Sigmoid colon (tissue), 7 donors: ENCODE measurements at places on chromosomes 16 and 17. TPM values are rescaled to one million over a fixed set of nuclear protein-coding genes. Genes with fewer than 3 reads are reported as not detected.
A peak's percentile ranks its signal among the peaks of the same experiment; 100 is the strongest.

DNA sequence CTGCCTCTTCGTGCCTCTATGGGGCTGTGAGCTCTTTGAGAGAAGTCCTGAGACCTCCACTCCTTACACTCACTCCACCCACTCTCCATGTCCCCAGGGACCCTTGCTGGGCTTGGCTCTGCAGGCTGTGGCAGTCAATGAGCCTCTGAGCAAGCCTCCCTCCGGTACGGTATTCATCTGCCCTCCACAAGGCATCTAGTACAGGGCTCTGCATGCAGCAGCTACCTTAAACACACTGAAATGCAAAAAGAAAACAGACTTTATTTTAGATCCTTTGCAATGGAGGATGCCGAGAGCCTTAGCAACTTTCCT, 38.9 kb upstream of the SMPD3 start:
- DNase-seq, result no peak

The NF1 gene
- total RNA-seq, result 40.7 TPM

- peak; percentile 66 for DNase-seq
These were observed 4.4 kb downstream of the KDM6B start for GRCh38 chr17:7838090-7839075.

The ADGRG1 gene
- total RNA-seq, result 5.8 TPM

The PRDM7 gene
- not detected for total RNA-seq

GRCh38 chr16:30051518-30051917, 14.0 kb upstream of the ALDOA start:
- no peak for DNase-seq

The SLFN14 gene
- not detected for total RNA-seq

DNA sequence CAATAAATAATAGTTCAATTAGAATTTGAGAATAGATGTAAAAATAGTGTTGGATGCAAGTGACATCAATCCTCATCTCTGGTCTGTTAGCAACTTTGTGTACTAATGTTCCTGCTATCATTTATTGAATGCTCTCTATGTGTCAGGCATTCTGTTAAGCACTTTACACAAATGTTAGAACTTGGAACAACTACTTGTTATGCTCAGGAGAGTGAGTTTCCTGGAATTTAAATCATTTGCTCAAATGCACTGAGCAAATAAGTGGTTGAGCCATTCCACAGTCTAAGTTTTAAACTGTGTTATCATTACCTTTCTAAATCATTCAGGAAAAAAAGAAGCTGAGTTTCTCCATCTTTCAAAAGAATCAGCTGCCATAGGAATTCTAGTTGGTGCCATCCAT, 1327.3 kb upstream of the GOT2 start:
- DNase-seq, result no peak

The SYCE1L gene
- 2.1 TPM for total RNA-seq

The CETP gene
- total RNA-seq, result not detected

DNA sequence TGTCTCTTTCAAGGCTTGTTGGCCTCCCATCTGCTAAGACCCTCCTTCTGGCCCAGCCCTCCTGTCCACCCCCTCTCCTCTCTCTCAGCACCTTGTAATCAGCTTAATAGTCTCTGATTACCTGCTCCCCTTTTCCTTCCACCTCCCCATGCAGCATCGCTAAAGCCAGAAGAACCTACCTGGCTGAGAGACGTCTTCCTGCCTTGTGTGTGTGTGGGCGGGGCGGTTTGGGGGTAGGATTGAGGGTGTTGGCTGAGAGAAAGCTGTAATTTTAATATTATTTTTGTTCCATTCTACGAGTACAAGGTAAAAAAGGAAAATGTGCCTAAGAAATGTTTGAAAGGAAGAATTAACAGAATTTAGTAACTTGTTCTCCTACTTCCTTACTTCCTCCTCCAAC, 3.4 kb downstream of the DNAH9 start:
- no peak for DNase-seq

- DNase-seq, result no peak
These were observed 98.3 kb upstream of the MYOCD start for GRCh38 chr17:12567077-12568053.

- DNase-seq, result peak; percentile 6
These were observed 148.7 kb upstream of the NOL11 start for GRCh38 chr17:67569015-67569451.

The CKLF gene
- total RNA-seq, result 24.1 TPM

DNA sequence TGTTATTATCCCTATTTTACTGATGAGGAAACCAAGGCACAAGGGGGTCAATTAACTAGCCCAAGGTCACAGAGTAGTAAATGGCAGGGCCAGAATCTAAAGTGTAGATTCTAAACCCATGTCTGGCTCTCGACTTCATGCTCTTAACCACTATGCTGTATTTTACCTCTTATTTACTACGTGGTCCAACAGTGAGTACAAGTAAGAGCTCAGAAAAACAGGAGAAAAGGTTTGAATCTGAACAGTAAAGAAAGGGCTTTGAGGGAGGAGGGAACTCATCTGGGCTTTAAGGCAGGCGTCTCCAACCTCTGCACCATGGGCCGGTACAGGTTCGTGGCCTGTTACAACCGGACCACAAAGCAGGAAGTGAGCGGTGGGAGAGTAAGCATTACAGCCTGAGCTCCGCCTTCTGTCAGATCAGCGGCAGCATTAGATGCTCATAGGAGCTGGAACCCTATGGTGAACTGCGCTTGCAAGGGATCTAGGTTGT, 62.9 kb downstream of the SMURF2 start:
- DNase-seq, result no peak

The BRD7 gene
- 55.1 TPM for total RNA-seq

DNA sequence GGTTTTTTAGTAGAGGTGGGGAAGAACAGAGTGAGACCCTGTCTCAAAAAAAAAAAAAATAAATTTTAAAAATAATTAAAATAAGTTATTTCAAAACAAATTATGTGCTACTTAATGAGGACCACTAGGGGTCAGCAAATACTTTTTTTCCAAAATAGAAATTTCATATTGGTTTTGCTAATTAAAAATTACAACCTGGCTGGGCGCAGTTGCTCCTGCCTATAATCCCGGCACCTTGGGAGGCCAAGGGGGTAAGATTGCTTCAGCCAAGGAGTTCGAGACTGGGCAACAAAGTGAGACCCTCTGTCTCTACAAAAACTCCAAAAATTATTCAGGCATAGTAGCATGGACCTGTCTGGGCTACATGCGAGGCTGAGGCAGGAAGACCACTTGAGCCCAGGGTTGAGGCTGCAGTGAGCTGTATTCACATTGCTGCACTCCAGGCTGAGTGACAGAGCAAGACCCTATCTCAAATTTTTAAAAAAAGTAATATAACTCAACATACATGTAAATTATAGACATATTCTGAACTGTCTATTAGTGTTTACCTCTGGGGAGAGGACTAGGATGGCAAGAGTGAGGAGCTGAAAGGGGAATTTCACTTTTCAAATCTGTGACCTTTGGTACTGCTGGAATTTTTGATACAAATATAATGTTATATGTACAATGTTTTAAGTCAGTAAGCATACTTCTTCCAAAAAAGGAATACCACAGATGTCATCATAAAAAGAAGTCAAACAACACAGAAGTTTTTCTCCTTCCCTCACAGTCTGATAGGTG, 8.1 kb downstream of the MEIOB start:
- DNase-seq, result no peak

GRCh38 chr16:89455178-89455577, 35.2 kb downstream of the ANKRD11 start:
- no peak for DNase-seq

The EFCAB5 gene
- total RNA-seq, result 0.14 TPM

The CHAD gene
- total RNA-seq, result not detected

GRCh38 chr17:2398655-2399571, 1.9 kb downstream of the MNT start:
- peak; percentile 86 for DNase-seq

The C16orf74 gene
- total RNA-seq, result 8.3 TPM

The CDH1 gene
- not detected for total RNA-seq

The SLC38A10 gene
- total RNA-seq, result 54.8 TPM

- DNase-seq, result no peak
These were observed 164.9 kb downstream of the IRX3 start for GRCh38 chr16:54121539-54122295.

- no peak for DNase-seq
These were observed 16.4 kb upstream of the GLG1 start for GRCh38 chr16:74623214-74623838.

DNA sequence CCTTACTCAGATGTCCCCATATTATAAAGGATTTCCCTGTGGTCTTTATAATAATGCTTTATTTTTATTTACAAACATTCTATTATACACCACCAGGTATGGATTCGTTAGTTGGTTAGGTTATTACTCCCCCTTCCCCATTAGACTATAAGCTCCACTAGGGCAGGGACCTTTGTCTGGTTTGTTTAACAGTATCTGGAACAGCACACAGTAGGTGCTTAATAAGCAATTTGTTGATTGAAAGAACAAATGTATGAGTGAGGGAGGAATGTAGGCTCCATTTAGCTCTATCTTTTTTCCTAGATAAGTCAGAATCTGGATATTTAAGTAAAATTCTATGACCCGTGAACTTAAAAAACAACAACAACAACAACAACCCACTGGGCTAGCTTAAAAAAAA, 2.3 kb upstream of the PRKCB start:
- DNase-seq, result no peak

- DNase-seq, result no peak
These were observed 165.1 kb upstream of the CDC42EP4 start for GRCh38 chr17:73476890-73477350.

GRCh38 chr17:9241774-9242496, 220.6 kb downstream of the NTN1 start:
- no peak for DNase-seq

- DNase-seq, result no peak
These were observed 53.2 kb downstream of the MYH3 start for GRCh38 chr17:10603931-10604330.

- DNase-seq, result no peak
These were observed 146.1 kb downstream of the GAS7 start for GRCh38 chr17:10052106-10052813.

- DNase-seq, result no peak
These were observed 90.4 kb downstream of the RBFOX3 start for GRCh38 chr17:79520167-79521165.

- no peak for DNase-seq
These were observed 3.2 kb downstream of the CBX4 start for GRCh38 chr17:79835953-79836509.

GRCh38 chr17:49597928-49598655, 22.4 kb downstream of the NXPH3 start:
- DNase-seq, result no peak

GRCh38 chr16:1942047-1942809, 771 bp downstream of the MSRB1 start:
- DNase-seq, result peak; percentile 75

The CCL5 gene
- not detected for total RNA-seq
